Naive thymus-derived CD4-positive, alpha-beta T cell (primary cell): ENCODE measurements at places on chromosomes 5 and 9. TPM values are rescaled to one million over a fixed set of nuclear protein-coding genes. Genes with fewer than 3 reads are reported as not detected.

DNA sequence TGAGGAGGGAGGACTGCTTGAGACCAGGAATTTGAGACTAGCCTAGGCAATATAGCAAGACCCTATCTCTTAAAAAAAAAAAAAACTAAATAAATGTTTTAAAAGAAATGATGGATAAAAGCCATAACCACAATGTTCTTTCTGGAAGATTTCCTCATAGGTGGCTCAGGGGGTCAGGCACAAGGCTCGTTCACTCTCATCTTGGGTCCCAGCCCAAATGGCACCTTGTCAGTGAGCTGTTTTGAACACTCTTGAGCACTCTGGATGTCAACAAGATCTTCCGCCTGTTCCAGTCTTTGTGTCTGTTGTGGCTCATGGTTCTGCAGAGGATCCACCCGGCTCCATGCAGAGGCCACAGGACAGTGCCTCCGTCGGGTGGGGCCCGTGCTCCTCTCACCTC, 35.7 kb upstream of the LMX1B start:
- no peaks in the 10 kb centered on the region for H3K36me3 ChIP-seq
- no peak overlapping the region for H3K27ac ChIP-seq
- no peaks in the 10 kb centered on the region for H3K4me1 ChIP-seq
- no peaks in the 10 kb centered on the region for H3K27me3 ChIP-seq

- no peak for DNase-seq
- H3K4me1 ChIP-seq: no peaks in the 10 kb centered on the region
- H3K27ac ChIP-seq: no peak overlapping the region
- H3K36me3 ChIP-seq: no peaks in the 10 kb centered on the region
- H3K27me3 ChIP-seq: no peaks in the 10 kb centered on the region
Observed at GRCh38 chr9:76725885-76726284, 38.4 kb upstream of the PCA3 start.

Gene EQTN
- not detected in 2 replicates for total RNA-seq

Gene TAF1L
- total RNA-seq: not detected

Gene UAP1L1
- 21.1 TPM for total RNA-seq
